ENCODE measurements at places on chromosomes 11 and 22.

DNA sequence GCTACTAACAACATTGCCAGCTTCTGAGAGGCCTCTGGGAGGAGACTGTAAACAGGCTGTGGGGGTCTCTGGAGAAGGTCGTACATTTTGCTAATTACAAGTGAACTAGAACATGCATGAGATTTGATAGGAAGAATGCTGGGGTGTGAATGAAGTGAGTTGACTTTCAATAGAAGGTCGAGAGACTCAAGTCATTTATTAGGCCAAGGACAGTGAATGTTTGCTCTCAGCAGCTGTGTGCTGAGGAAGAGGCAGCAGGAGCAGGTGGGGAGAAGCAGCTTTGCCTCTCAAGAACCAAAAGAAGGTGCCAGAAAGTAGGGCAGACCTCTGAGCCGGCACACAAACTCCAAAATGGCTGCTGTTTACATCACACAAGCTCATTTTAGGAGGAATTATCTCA lies 91.7 kb downstream of the PIWIL4 start:
- no peak for DNase-seq

DNA sequence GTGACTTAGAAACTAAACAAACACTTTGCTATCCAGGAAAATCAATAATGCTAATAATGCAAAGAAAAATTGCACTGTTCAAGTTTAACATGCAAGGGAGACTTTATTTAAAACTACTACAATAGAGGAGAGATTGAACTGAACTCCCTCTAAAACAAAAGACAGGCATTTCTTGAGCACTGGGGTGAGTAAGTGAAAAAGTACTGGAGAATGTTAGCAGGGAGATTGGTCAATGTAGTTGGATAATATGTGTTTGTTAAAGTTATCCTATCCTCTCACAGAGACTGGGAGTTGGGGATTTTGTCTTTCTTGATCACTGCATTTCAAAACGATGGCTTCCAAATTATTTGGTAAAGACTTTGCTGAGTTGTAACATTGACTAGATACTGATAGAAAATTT lies 77.6 kb downstream of the LUZP2 start:
- DNase-seq = no peak

- DNase-seq = no peak
Measured at GRCh38 chr11:120331301-120331996, 4.8 kb upstream of the ARHGEF12 start.

DNA sequence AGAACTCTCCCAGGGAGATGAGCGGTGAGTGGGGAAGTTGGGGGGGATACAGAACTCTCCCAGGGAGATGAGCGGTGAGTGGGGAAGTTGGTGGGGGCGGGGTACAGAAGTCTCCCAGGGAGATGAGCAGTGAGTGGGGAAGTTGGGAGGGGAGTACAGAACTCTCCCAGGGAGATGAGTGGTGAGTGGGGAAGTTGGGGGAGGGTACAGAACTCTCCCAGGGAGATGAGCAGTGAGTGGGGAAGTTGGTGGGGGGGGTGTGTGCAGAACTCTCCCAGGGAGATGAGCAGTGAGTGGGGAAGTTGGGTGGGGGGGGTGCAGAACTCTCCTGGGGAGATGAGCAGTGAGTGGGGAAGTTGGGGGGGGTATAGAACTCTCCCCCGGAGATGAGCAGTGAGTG lies 186.5 kb downstream of the SHANK2 start:
- DNase-seq = no peak

- no peak for DNase-seq
Measured at GRCh38 chr11:108239076-108239475, 16.2 kb downstream of the ATM start.

GRCh38 chr11:133118563-133119268 lies 413.6 kb downstream of the OPCML start:
- no peak for DNase-seq

GRCh38 chr22:20380486-20380885 lies 13.5 kb upstream of the ZNF74 start:
- no peak for DNase-seq

DNA sequence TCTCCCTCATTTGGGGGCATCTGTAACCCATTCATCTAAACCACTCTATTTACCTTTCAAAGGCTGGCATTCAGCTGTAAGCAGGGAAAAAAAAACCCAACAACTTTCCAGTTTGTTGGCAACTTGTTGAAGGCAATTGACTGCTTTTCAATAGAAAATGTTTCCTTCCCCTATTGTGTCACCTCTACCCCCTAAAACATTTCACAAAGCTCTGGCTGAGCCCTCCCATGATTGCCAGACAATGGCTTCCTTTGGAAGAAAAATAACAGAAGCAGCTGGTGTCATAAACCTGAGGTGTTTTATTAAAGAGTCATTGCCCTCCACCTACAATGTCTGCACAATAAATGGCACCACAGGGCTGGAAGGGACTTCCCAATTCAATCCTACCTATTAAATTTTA lies 22.1 kb upstream of the PSMA1 start:
- DNase-seq = no peak

GRCh38 chr22:40176921-40177737 lies 596 bp upstream of the TNRC6B start:
- no peak for DNase-seq

DNA sequence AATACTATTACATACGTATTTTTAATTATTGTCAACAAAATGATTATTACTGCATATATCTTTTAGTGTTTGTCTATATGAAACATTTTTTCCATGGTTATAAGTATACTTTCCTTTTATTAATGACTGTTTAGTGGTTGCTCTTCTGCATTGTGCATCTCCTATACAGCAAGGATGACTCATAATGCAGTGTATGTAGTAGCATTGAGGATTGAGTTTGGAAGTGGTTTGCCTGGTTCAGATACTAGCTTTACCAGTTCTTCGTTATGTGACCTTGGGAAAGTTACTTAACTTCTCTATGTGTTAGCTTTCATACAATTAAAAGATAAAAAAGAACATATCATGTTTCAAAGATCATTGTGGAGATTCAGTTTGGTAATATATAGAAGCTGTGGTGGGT lies 44.1 kb downstream of the CHORDC1 start:
- DNase-seq = no peak

All from liver (tissue), 10 donors.